Stimulated activated CD8-positive, alpha-beta memory T cell treated with anti-CD3 and anti-CD28 coated beads, Interleukin-7, amount 100 ng/mL, for 1 hour (primary cell): ENCODE measurements at places on chromosomes 1 and 21.

- DNase-seq = no peak
Measured at GRCh38 chr1:117500584-117500983, 105.3 kb upstream of the TENT5C start.

DNA sequence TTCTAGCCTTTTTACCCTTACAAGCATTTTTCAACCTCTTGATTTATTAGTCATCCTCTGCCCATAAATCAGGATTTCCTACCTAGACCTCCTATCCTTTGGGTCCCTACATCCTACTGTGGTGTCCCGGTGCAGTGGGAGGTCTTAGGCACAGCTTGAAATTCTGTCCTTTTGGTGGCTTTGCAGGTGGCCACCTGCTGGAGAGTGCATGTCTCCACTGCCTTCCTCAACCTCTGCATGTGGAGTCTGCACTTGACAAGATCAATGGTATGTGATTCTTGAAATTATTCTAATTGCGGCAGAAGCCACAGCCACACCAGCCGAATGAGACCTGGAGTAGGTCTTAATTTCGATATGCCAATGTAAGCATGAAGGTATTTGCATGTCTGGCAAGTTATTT is 11.4 kb upstream of the KCNA3 start:
- DNase-seq = no peak

DNA sequence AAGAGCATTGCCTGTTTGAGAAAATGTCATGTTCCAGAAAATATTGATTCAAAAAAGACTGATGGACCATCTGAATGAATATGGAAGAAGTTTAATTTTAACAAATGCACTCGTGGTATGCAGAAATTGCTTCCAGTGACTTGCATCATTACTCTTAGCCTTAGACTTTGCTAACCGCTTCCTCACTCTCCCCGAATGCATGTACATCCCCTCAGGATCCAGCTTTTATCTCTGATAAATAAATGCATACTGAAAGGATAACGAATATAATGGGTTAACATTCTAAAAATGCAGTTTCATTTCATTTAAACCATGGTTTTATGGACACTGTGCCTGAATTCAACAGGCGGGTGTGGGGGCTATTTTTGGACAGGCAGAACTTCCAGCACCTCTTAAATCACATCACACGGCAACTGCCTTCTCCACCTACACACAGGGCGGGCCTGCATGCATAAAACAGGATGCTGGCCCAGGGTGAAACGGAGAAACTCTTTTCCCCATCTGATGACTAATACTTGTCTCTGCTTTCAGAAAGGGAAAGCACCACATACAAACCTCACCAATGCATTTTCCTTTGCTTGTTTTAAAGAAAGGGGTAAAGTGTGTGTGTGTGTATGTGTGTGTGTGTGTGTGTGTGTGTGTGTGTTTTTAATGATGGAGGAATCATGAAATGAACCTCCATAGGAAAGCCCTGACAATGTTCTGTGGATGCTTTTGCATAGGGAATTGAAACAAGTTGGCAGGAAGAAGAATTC is 48.7 kb downstream of the SPAG17 start:
- no peak for DNase-seq

DNA sequence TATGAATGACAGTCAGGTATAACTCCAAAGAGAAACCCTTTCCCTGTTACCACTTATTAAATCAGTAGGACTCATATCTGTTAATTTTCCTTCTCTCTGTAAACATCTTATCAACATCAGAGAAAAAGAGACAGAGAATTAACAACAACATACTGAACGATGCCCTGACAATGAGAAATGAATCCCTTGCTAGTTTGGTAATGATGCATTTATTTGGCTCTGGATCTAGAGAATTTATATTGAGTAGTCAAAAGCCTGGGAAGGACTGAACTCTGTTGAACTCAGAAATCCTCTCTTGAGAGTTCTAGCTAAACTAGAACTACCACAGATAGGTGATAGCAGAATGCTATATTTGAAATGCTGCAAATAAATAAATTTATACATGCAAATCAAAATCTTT is 325.6 kb downstream of the DISC1 start:
- no peak for DNase-seq

DNA sequence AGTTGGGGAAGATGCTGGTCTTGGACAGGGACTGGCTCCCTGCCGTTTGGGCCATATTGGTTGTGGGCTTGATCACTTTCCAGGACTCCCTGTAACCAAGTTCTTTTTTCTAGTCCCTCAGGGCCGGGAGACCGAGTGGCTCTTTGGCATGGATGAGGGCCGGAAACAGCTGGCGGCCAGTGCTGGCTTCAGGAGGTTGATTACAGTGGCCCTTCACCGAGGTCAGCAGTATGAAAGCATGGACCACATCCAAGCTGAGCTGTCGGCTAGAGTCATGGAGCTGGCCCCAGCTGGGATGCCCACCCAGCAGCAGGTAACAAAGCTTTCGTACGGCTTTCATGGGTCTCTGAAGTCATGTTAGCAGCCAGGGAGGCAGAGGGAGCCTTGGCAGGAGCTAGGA is 4.3 kb downstream of the METTL13 start:
- DNase-seq = no peak

- no peak for DNase-seq
Measured at GRCh38 chr1:172867216-172867818, 183.4 kb downstream of the TNFSF18 start.

DNA sequence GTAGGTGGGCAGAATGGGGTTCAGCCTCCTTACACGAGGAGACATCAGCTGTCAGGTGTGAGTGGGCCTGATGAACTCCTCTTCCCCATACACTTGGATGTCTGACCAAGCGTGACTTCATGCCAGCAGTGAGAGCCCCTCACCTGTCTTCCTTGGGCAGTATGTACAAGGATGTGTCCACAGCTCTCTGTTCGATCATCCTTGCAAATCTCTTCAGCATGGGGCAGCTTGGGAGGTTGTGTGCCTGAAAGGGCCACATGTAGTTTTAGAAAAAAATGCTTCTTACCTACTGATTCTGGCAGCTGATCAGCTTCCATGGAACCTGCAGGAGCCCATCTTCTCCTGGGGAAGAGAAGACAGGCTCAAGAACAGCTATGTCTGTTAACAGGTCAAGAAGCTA is 18.0 kb downstream of the ACP6 start:
- DNase-seq = no peak

- DNase-seq = no peak
Measured at GRCh38 chr21:24428591-24429199, 1178.6 kb downstream of the MRPL39 start.

- no peak for DNase-seq
Measured at GRCh38 chr1:186841599-186841998, 12.8 kb downstream of the PLA2G4A start.

- DNase-seq = no peak
Measured at GRCh38 chr1:160108888-160109662, 6.5 kb upstream of the ATP1A2 start.
